ENCODE measurements at places on chromosomes 2 and 18.
A peak's percentile ranks its signal among the peaks of the same experiment; 100 is the strongest.

GRCh38 chr2:66866331-66867062 lies 431.6 kb downstream of the MEIS1 start:
- DNase-seq, result no peak

GRCh38 chr2:33632831-33633230 lies 33.7 kb upstream of the FAM98A start:
- DNase-seq, result no peak

DNA sequence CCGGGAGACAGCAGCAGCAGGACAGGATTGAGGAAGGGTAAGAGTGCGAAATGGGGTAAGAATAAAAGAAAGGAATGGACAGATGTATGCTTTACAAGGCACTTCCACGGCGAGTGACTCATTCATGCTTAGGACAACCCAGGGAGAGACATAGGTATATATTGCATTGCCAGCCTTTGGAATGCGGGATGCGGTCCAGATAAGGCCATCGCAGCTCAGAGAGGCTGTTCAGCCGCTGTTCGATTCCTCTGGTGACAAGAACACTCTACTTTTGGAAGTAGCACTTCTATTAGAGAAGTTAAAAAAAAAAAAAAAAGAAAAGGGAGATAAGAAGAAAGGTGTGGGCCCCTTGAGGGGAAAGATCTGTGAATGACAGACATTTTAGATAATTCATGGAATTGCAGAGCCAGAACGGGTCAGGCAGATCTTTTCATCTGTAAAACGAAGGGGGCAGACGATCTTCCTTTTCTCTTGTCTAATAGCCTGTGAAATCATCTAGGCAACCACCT lies 819 bp upstream of the NCOA1 start:
- DNase-seq, result peak; percentile 15

DNA sequence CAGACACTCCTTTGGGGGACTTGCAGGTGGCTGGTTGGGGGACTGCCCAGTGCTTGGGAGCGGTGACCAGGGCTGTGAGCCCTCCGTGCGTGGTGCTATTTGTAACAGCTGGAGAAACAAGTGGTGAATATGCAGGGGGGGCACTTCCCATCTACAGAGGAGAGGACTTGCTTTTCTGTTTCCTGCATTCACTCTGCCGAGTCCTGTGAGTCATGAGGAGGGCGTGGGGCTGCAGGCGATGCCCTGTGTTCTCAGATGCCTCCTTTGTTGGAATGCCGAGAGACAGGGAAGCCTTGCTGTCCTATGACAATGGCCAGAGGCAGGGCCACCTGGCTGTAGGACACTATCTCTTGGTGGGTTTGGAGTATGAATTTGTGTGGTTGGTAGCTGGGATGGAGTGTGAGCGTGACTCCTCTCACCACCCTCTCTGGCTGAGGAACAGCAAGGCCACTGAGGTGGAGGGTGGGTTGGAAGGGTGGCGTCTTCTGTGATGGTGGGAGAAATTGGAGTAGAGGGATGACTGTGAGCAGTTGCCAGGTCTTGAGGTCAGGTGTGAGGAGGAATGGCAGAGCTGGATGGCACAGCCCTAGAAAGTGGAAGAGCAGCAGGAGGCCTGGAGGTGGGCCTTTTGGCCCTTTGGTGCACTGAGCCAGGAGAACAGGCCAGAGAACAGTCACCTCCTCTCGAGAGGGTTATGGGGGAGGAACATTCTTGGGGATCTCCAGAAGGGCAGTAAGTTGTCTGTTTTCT lies 24.3 kb downstream of the FHOD3 start:
- DNase-seq, result no peak

- DNase-seq, result no peak
Measured at GRCh38 chr2:178412047-178412446, 38.9 kb downstream of the PRKRA start.

GRCh38 chr2:135532581-135532980 lies 1.3 kb downstream of the R3HDM1 start:
- DNase-seq, result no peak

GRCh38 chr18:53603276-53603675 lies 621.2 kb downstream of the MBD2 start:
- DNase-seq, result no peak

DNA sequence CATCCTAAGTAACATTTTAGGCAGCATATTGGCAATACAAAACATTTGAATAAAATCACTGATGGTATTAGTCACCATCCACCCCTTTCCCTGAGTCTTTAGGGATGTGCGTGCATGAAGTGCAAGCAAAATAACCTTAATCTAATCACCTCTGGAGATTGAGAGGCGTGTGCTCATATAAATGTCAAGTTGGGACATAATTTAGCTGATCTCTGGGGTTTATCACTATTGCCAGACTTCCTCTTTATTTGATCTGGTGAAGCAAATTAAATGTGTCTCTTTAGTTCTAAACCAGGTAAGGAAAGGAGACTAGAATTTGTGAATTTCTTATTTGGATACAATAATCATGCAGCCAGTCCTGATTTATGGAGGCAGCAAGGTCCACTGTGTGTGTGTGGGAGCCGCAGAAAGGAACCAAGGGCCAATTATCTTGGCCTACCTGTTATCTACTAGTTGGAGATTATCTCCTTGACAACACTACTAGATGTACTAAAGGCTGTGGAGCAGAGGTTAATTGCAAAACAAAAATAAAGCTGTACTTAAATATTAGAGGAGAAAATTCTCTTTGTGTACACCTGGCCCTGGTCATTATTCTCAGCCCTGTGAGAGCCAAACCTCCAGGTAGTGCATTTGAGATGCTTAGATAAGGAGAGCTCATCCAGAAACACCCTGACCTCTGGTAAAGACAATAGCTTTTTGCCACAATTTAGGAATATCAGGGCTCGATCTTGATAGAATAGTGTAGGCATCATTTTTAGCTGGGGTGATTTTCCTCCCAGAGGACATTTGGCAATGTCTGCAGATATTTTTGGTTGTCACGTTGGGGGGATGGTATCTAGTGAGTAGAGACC lies 78.2 kb downstream of the HRH4 start:
- DNase-seq, result no peak

GRCh38 chr18:37787452-37787851 lies 221.9 kb upstream of the CELF4 start:
- DNase-seq, result no peak

- no peak for DNase-seq
Measured at GRCh38 chr2:11163439-11164317, 8.4 kb downstream of the SLC66A3 start.

- DNase-seq, result no peak
Measured at GRCh38 chr2:126668254-126668653, 12.3 kb downstream of the GYPC start.

DNA sequence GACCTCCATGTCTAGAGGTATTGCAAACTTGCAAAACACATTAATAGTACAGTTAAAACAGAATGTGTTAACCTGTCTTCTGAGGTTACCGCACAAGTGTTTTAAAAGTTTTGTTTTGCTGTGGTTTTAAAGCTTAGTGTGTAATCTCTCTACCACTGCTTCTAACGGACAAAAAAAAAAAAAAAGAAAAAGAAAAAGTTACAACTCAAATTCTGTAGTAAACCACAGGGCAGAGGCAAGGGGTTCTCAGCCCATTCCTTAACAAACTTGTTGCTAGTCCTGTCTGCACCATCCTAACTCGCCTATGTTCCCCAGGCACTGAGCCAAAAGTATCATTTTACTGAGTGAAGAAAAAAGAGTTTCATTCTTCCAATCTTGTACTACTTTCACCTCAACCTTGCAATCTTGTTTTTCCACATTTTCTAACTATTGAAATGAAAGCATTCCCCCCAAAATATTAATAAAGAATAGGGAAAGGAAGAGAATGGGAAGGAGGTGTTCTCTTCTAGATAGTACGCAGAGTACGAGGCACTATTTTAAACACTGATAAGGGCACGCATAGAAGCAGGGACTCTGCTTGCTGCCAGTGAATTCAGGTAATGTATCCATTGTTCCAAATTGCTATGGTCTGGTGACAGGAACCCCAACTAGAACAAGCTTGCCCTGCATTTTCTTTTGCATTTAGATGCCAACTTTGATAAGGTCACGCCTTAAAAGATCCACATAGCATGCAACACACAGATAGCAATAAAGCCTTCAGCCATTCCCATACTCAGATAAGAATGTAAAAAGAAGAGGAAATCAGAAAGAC lies 47.1 kb downstream of the IKZF2 start:
- DNase-seq, result peak; percentile 7

DNA sequence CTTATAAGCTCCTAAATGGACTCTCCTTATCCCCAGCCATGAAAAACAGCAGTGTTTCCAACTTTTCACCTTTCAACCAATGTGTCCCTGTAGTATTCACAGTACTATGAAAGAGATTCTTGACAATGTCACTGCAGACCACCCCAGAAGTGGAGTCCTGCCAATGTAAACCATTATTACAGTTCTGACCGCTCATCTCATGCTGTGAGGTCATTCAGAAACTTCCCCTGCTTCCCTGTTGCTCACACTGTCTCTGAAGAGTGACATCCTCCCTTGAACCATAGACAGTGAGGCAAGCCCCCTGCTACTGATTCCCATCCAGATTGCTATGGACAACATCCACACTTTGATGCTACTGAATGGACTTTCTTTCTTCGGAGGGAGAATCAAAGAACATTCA lies 1523.7 kb upstream of the ACVR2A start:
- DNase-seq, result no peak

GRCh38 chr2:165897074-165897473 lies 56.5 kb downstream of the TTC21B start:
- DNase-seq, result no peak

- no peak for DNase-seq
Measured at GRCh38 chr2:46504685-46505471, 25.5 kb downstream of the TMEM247 start.

- peak; percentile 84 for DNase-seq
Measured at GRCh38 chr2:169109502-169110409, 40.4 kb downstream of the DHRS9 start.

- no peak for DNase-seq
Measured at GRCh38 chr2:44560352-44560751, 198.6 kb downstream of the CAMKMT start.

- DNase-seq, result no peak
Measured at GRCh38 chr18:30358555-30358954, 684.0 kb downstream of the DSC3 start.

DNA sequence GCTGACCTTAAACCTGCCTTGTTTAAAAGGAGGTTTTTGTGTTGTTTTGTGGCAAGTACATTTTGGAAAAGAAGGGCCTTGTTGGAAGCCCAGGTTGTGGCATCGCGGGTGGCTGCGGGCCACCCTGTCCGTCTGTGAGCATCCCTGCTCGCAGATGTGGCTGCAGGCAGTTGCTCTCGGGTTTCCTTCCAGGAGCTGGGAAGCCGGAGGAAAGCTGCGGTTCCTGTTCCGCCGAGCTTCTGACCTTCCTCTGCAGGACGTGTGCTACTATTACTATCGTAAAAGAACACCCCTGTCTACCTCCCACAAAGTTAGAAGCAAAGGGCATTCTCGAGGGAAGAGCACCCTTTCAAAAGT lies 766 bp downstream of the MFF start:
- peak; percentile 8 for DNase-seq

DNA sequence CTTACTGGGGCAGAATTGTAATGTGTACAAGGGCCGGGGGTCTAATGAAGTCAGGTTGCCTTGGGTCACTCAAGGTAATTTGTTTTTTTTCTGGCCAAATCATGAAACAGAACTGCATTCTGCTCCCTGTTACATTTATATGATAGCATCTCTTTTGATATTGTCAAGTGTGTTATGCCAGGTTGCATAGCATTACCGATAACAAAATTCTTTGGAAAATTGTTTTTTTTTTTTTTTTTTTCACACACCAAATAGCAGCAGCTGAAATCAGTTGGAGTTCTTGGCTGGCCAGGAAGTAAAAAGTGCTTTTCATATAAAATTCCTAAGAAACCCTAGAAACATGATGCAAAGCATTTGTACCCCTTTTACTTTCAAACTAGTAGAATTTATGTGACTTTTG lies 282.6 kb upstream of the FN1 start:
- no peak for DNase-seq

GRCh38 chr2:235851828-235852525 lies 316.2 kb downstream of the GBX2 start:
- DNase-seq, result no peak

- no peak for DNase-seq
Measured at GRCh38 chr2:168626647-168627046, 170.6 kb downstream of the CERS6 start.

DNA sequence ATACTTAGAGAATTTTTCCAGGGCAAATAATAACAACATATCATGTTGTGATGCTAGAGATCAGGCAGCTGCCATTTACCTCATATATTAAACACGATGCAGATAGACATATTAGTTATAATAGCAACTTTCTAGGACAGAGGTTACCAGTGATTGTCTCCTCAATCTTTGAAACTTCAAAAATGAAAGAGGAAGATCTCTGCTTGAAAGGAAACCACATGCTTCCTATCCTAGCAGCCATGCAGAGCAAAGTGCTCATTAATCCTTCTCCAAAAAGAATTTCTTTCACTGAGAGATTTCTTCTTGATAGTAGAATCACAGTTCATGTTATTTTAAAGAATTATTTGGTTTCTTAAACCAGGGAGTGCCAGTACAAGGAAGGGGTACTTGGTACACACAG lies 317.2 kb downstream of the CPS1 start:
- no peak for DNase-seq

DNA sequence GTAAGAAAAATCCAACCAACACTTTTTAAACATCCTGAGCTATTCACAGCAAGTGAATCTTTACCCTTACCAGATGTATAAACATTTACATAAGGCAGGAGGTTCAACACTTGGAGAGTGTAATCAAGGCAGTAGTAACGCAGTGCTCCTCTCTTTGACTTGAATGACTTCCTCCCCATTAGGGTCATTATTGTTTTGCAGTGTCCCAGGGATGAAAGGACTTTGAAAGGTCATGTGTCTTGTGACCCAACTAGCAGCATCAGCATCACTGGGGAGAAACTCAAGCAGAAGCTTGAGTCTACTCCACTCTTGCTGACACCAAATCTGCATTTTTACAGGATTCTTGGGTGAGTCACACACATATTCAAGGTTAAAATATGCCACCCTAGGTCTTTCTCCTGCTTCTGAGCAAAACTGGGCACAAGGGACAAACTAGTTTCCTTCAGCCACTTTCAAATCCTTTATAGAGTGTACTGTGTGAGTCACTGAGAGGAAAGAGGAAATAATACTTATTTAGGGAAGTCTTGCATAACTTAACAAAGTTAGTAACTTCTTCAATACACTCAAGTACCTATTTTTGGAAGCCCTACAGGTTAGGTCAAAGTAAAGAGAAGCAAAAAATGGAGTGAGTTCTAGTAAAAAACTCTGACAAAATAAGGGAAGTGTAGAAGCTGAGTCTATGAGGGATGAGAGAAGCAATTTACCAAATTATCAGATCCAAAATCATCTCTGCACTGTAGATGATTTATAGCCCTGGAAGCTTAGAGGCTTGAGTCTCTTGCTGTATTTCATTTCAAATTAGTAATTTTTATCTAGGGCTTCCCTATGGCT lies 51.0 kb upstream of the EML4 start:
- no peak for DNase-seq
